GM23338 (cell line): ENCODE measurements at places on chromosomes 3 and 15. TPM values are rescaled to one million over a fixed set of nuclear protein-coding genes. Genes with fewer than 3 reads are reported as not detected.
A peak's percentile ranks its signal among the peaks of the same experiment; 100 is the strongest.

TPRG1 gene
- 0.35 and 1.7 TPM in 2 replicates for total RNA-seq

ITPKA gene
- total RNA-seq, result 1.5 and 2.1 TPM in 2 replicates

KAT2B gene
- 1.7 and 4.4 TPM in 2 replicates for total RNA-seq

SNRPN gene
- 966 TPM in 2 replicates for total RNA-seq

GHSR gene
- total RNA-seq, result not detected in 2 replicates

BMF gene
- 16.0 and 20.3 TPM in 2 replicates for total RNA-seq

ANKRD63 gene
- total RNA-seq, result 0.59 and 0.74 TPM in 2 replicates

NR2E3 gene
- total RNA-seq, result 0.62 and 1.3 TPM in 2 replicates

DNA sequence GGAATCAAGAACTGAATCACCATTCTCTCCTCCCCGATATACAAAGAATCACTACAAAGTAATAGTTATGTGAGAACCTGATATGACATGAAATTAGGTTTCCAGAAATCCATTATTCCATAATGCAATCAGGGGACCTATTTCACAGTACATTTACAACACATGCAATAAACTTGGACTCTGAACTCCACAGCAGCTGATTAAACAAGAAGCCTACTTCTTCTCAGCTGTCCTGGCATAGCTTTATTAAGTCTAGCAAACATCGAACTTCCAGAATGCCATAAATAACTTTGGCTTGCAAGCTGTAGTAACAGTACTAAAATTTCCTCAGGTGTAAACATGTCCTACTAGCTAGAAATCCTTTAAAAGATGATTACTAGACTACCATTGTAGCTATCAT is 17.8 kb downstream of the PDCD10 start:
- no peak overlapping the region for H3K27ac ChIP-seq
- no peaks in the 10 kb centered on the region for H3K27me3 ChIP-seq

DNA sequence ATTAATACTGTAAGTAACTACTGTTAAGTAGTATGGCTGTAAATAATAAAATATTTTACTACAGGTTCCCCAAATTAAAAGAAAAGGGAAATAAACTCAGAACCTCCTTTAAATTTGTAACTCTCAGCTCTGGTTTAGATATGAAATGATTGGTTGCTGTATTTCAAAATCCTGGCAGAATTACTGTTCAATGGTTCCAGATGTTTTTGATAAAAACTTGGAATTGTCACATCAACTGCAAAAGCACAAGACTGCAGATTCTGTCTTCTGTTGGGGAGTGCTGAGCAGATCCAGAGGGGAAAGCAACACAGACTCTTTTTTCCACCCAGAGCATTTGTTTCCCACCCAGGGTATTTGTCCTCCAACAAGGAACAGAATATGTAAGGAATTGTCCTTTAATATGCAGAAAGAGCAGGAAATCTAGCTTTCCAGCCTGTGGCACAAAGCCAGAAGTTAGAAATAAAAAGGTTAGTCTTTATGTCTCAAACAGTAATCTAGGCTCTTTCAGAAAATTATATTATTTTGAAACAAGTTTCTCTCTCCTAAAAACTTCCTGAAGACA is 178.1 kb downstream of the KLHL25 start:
- H3K27ac ChIP-seq, result no peak overlapping the region
- peaks cover 47% of the 10 kb centered on the region for H3K4me1 ChIP-seq
- no peak for DNase-seq
- H3K27me3 ChIP-seq, result no peaks in the 10 kb centered on the region

- no peaks in the 10 kb centered on the region for H3K36me3 ChIP-seq
- H3K27me3 ChIP-seq, result no peaks in the 10 kb centered on the region
- no peak for DNase-seq
- H3K4me3 ChIP-seq, result peak overlapping the region; percentile 72
Measured at GRCh38 chr15:73630921-73631362, 2.2 kb downstream of the NPTN start.

- H3K4me1 ChIP-seq, result peaks cover 37% of the 10 kb centered on the region
- H3K36me3 ChIP-seq, result 0 out of 2 replicates have a peak, but pooled peaks cover 10% of the 10 kb centered on the region
- no peak overlapping the region for H3K27ac ChIP-seq
- H3K4me3 ChIP-seq, result no peak overlapping the region
Measured at GRCh38 chr15:57281321-57281720, 95.0 kb upstream of the CGNL1 start.

DNA sequence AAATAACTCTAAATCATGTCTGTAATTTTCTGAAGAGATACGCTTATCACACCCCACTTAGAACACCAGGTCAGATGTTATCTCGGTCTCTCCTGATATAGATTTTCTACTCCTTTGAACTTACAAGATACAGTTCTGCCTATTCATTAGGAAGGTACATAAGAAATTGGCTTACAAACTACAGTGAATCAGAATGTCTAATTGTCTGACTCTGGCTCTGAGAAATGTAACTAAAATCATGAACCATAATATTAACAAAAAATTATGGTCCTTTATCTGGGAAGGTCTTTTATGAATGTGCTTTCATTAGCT is 235.2 kb downstream of the SUCLG2 start:
- H3K4me1 ChIP-seq, result no peaks in the 10 kb centered on the region
- H3K4me3 ChIP-seq, result no peak overlapping the region
- H3K27ac ChIP-seq, result no peak overlapping the region
- no peaks in the 10 kb centered on the region for H3K27me3 ChIP-seq
- H3K36me3 ChIP-seq, result no peaks in the 10 kb centered on the region
- DNase-seq, result no peak

- no peak overlapping the region for H3K4me3 ChIP-seq
- H3K36me3 ChIP-seq, result no peaks in the 10 kb centered on the region
- H3K4me1 ChIP-seq, result no peaks in the 10 kb centered on the region
- H3K27me3 ChIP-seq, result no peaks in the 10 kb centered on the region
- H3K27ac ChIP-seq, result no peak overlapping the region
- no peak for DNase-seq
Measured at GRCh38 chr3:136882571-136882970, 20.6 kb downstream of the NCK1 start.

GRCh38 chr15:41666353-41666920 is 6.2 kb downstream of the MGA start:
- peaks cover under 1% of the 10 kb centered on the region; the same call in 1 of the 2 replicates for H3K27me3 ChIP-seq
- no peak overlapping the region for H3K4me3 ChIP-seq
- H3K27ac ChIP-seq, result no peak overlapping the region
- H3K36me3 ChIP-seq, result no peaks in the 10 kb centered on the region

- no peak overlapping the region for H3K27ac ChIP-seq
- no peaks in the 10 kb centered on the region for H3K4me1 ChIP-seq
- DNase-seq, result no peak
- no peaks in the 10 kb centered on the region for H3K27me3 ChIP-seq
- no peak overlapping the region for H3K4me3 ChIP-seq
Measured at GRCh38 chr3:14077310-14077709, 47.4 kb downstream of the CHCHD4 start.

GRCh38 chr3:160982491-160982890 is 122.7 kb downstream of the B3GALNT1 start:
- peaks cover 9% of the 10 kb centered on the region; the same call in 1 of the 2 replicates for H3K4me1 ChIP-seq
- no peaks in the 10 kb centered on the region for H3K27me3 ChIP-seq
- no peak for DNase-seq
- no peak overlapping the region for H3K4me3 ChIP-seq

DNA sequence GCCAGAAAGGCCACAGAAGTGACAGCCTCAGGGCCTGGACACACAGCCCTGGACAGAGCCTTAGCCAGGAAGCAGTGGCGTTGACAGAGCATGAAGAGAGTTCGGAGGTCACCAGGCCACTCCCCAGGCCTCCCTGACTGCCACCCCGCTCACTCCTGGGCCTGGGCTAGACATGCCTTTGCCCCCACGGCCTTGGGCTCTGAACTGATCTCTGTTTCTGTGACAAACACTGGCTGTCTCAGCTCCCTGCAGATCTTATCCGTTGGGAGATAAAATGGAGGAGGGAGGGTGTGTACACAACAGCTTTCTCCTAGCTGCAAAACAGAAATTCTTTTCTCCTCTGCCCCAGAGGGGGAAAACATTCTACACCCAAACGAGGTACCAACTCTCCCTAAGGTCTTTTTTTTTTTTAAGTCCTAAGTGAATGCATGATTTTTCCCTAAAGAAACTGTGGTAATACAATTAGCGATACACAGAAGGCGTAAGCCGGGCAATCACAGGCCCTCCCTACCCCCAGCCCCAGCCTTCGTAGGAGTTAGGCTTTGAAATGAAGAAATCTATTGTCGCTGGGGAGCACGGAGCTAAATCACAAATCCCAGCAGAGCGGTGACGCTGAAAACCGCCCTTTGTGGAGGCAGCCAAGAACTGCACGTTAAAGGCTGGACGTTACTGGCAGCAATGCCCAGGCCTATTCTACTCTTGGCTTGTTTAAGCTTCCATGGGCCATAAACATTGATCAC is 45.0 kb downstream of the SRGAP3 start:
- DNase-seq, result peak; percentile 36
- H3K27ac ChIP-seq, result no peak overlapping the region
- H3K27me3 ChIP-seq, result no peaks in the 10 kb centered on the region

DNA sequence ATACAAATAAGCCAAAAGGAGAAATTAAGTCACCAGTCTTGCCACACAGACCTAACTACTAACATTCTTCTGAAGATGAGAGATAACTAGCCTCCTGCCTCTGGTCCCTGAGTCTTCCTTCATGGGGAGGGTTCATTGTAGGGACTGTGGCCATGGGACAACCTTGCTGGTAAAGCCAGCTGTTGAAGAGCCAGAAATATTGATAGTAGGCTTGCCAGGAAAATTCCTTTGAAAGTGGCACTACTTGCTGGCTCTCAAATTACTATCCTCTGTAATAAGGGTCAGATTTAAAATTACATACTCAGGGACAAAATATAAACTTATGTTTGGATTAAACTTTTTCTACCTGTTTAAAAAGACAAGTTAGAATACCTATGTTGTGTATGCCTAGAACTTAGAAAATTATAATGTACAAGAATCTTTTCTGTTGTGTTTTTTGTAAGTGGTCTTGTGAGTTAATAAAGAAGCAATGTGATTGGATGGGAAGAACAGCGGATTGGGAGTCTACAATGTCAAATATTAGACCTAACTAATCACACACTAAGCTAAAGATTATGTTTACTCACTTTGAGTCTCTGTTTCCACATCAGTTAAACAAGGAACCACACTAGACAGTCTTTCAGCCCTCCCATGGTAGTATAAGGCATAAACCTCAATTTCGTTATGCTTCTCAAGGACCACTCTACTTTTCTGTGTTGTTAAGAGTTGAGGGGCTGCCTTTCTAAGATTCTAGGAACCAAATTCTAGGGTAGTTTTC is 60.0 kb upstream of the TRIM71 start:
- H3K27me3 ChIP-seq, result no peaks in the 10 kb centered on the region

DNA sequence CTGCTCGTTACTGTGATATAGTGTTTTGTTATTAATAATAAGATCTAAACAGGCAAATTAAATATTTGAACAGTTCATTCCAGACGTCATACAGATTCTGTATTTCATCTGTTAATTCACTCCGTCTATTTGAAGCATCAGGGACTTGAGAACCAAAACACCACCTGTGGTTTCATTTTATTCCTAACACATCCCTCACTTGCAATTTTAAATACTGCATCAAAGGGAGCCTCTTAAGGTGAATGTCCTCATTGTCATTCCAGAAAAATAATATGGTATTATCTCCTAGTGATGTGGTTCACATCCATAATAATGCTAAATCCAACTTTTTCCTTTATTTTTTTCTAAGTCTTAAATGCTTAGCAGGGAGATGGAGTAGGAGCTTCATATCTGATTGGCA is 1390.9 kb upstream of the CADM2 start:
- H3K36me3 ChIP-seq, result no peaks in the 10 kb centered on the region
- H3K27ac ChIP-seq, result no peak overlapping the region
- no peak overlapping the region; the same call in 1 of the 2 replicates for H3K4me3 ChIP-seq
- H3K4me1 ChIP-seq, result peaks cover 10% of the 10 kb centered on the region
- H3K27me3 ChIP-seq, result no peaks in the 10 kb centered on the region

- H3K4me3 ChIP-seq, result peak overlapping the region; percentile 12; the same call in 1 of the 2 replicates
- no peak overlapping the region for H3K27ac ChIP-seq
- H3K27me3 ChIP-seq, result no peaks in the 10 kb centered on the region
- peaks cover 100% of the 10 kb centered on the region for H3K4me1 ChIP-seq
- 0 out of 2 replicates have a peak, but pooled peaks cover 3% of the 10 kb centered on the region for H3K36me3 ChIP-seq
Measured at GRCh38 chr15:39907216-39907615, 12.8 kb downstream of the GPR176 start.

DNA sequence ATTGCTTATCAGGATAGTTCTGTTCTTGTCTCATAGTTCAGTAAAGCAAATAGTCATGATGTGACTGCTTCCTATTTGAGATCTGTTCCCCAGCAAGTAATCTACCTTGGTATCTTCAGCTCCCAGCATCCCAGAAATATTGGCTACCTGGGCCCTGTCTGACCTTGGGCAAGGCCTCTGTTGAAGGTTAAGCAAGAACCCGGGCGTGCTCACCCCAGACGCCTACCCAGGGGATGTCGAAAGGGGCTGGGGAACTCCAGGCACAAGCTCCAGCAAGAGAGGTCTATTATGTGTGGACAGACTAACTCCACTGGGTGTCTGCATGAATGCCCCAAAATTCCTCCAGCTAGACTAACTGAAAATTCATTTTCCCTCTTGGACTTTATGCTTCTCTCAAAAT is 37.3 kb upstream of the IGF1R start:
- no peak overlapping the region for H3K4me3 ChIP-seq
- peaks cover 4% of the 10 kb centered on the region; the same call in 1 of the 2 replicates for H3K4me1 ChIP-seq
- DNase-seq, result no peak

GRCh38 chr3:194472290-194472920 is 14.4 kb downstream of the ATP13A3 start:
- H3K4me1 ChIP-seq, result peaks cover 13% of the 10 kb centered on the region
- no peaks in the 10 kb centered on the region for H3K27me3 ChIP-seq
- DNase-seq, result peak; percentile 87
- H3K27ac ChIP-seq, result no peak overlapping the region
- no peaks in the 10 kb centered on the region for H3K36me3 ChIP-seq
- H3K4me3 ChIP-seq, result no peak overlapping the region

GRCh38 chr3:51929420-51930003 is 12.2 kb downstream of the RRP9 start:
- H3K36me3 ChIP-seq, result peaks cover under 1% of the 10 kb centered on the region; the same call in 1 of the 2 replicates
- H3K27me3 ChIP-seq, result no peaks in the 10 kb centered on the region
- DNase-seq, result peak; percentile 66
- no peaks in the 10 kb centered on the region for H3K4me1 ChIP-seq
- H3K27ac ChIP-seq, result no peak overlapping the region

GRCh38 chr15:99167640-99168039 is 62.8 kb downstream of the SYNM start:
- no peak overlapping the region for H3K4me3 ChIP-seq
- H3K27ac ChIP-seq, result no peak overlapping the region
- no peaks in the 10 kb centered on the region for H3K4me1 ChIP-seq
- no peaks in the 10 kb centered on the region for H3K36me3 ChIP-seq
- no peak for DNase-seq

GRCh38 chr15:35078221-35078915 is 6.7 kb downstream of the NANOGP8 start:
- H3K36me3 ChIP-seq, result no peaks in the 10 kb centered on the region; the same call in 1 of the 2 replicates
- no peak overlapping the region for H3K4me3 ChIP-seq
- H3K4me1 ChIP-seq, result no peaks in the 10 kb centered on the region
- DNase-seq, result peak; percentile 84
- no peaks in the 10 kb centered on the region for H3K27me3 ChIP-seq

DNA sequence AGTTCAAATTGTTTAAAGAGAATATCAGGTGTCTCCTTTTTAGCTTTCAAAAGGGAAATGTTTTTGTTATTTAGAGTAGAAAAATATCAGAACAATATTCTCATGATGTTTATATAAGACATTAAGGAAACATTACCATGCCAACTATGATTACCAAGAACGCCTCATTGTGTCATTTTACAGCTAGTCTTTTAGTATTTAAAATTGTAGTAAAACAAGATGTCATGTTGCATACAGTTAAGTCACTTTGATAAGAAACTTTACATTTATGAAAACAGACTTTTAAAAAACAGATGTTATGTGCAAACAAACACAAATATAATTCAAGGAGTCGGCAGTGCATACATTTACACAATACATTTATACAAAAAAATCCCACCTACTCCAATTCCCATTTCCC is 4.4 kb downstream of the PLSCR4 start:
- no peaks in the 10 kb centered on the region for H3K36me3 ChIP-seq
- no peak overlapping the region for H3K27ac ChIP-seq
- 0 out of 2 replicates have a peak, but pooled peaks cover 4% of the 10 kb centered on the region for H3K4me1 ChIP-seq
- peaks cover 9% of the 10 kb centered on the region; the same call in 1 of the 2 replicates for H3K27me3 ChIP-seq
